Glutamatergic neuron (in vitro differentiated cells): ENCODE measurements at places on chromosomes 16 and 17. TPM values are rescaled to one million over a fixed set of nuclear protein-coding genes. Genes with fewer than 3 reads are reported as not detected.

GRCh38 chr17:73278049-73278464, 16.4 kb upstream of the CPSF4L start:
- no peak for DNase-seq

Gene ALOX12
- total RNA-seq = not detected

- DNase-seq = no peak
Measured at GRCh38 chr16:51755577-51756355, 604.7 kb upstream of the SALL1 start.

Gene PRKCB
- 0.69 TPM for total RNA-seq

DNA sequence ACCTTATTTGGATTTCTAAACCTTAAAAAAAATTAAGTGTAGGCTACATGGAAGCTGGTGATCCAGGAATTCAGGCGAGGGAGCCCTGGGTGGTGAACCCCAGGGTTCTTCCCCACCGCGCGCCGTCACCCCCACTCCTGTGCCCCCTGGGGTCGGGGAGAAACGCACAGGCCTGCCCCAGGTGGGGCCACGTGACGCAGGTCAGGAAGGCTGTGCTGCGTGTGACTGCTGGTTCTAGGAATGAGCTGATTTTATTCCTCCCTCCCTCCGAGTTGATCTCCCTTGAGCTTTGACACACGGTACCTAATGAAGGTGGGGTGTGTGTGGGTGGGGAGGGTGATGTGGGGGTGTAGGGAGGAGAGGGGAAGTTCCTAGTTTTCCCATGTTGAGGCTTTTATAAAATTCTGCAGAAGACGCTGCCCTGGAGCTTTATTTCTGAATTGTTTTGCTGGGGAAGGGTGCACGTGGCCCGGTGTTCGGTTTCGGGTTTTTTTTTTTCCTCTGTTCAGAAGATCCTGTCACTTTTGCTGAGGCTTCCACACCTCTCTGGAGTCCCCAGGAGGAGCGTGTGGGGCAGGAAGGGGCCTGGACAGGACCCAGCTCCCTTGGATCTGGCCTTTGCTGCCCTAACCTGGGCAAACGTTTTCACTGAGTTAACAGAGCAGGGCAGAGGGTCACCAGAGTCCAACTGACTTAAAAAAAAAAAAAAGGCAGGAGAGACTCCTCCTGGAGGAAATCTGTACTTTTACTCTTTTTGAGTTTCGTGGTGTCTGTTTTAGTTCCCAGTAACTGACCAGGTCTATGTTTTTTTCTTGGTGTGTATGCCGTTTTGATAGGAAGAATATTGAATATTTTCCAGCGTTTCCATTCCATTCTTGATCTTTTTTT, 55.8 kb upstream of the GSE1 start:
- no peak for DNase-seq

Gene C1QL1
- total RNA-seq = 14.6 TPM

Gene MCRIP2
- total RNA-seq = 16.6 TPM

GRCh38 chr17:40818343-40818732, 4.1 kb downstream of the KRT10 start:
- no peak for DNase-seq

- DNase-seq = no peak
Measured at GRCh38 chr16:17261197-17261858, 209.4 kb downstream of the XYLT1 start.
